ENCODE measurements at places on chromosomes 1 and 21. TPM values are rescaled to one million over a fixed set of nuclear protein-coding genes. Genes with fewer than 3 reads are reported as not detected.

Gene RIPPLY3
- total RNA-seq = 0.47 TPM

Gene TRIM67
- not detected for total RNA-seq

Gene FAM72D
- total RNA-seq = 3.1 TPM

Gene OR2T33
- total RNA-seq = not detected

Gene LCE1D
- total RNA-seq = not detected

Gene ARHGEF10L
- total RNA-seq = 3.4 TPM

All from hair follicular keratinocyte (primary cell).